Activated CD4-positive, alpha-beta T cell treated with anti-CD3 and anti-CD28 coated beads, Interleukin-2, amount 10 ng/mL, durations not matched to agents 24 days and 14 days (primary cell): ENCODE measurements at places on chromosomes 4 and X. TPM values are rescaled to one million over a fixed set of nuclear protein-coding genes. Genes with fewer than 3 reads are reported as not detected.

Gene MAGEC2
- total RNA-seq = not detected in 2 replicates

Gene ABCE1
- total RNA-seq = 191 and 194 TPM in 2 replicates

Gene SOX3
- total RNA-seq = not detected in 2 replicates

Gene CDX4
- not detected in 2 replicates for total RNA-seq

Gene TMEM150C
- total RNA-seq = not detected in 2 replicates

Gene CTAG1A
- not detected in 2 replicates for total RNA-seq

Gene ASB9
- 0.24 and 0.33 TPM in 2 replicates for total RNA-seq

Gene CSAG2
- total RNA-seq = not detected in 2 replicates

Gene TRO
- 1.6 and 2.6 TPM in 2 replicates for total RNA-seq

Gene MOB1B
- total RNA-seq = 23.1 and 24.1 TPM in 2 replicates

Gene ZRSR2
- total RNA-seq = 20.0 and 20.3 TPM in 2 replicates

Gene DDIT4L
- total RNA-seq = 0.56 and 0.76 TPM in 2 replicates

Gene HSD17B11
- total RNA-seq = 12.1 and 13.0 TPM in 2 replicates

Gene DCX
- not detected in 2 replicates for total RNA-seq

Gene HSD17B13
- total RNA-seq = 0.19 TPM in 2 replicates

Gene AFP
- total RNA-seq = not detected in 2 replicates
